ENCODE measurements at places on chromosomes 16 and 17. TPM values are rescaled to one million over a fixed set of nuclear protein-coding genes. Genes with fewer than 3 reads are reported as not detected.

GRCh38 chr16:68823401-68824135, 19.8 kb upstream of the TANGO6 start:
- no peak overlapping the region for H3K27ac ChIP-seq
- DNase-seq = no peak
- H3K4me1 ChIP-seq = no peaks in the 10 kb centered on the region
- H3K4me3 ChIP-seq = no peak overlapping the region
- no peaks in the 10 kb centered on the region for H3K27me3 ChIP-seq

DNA sequence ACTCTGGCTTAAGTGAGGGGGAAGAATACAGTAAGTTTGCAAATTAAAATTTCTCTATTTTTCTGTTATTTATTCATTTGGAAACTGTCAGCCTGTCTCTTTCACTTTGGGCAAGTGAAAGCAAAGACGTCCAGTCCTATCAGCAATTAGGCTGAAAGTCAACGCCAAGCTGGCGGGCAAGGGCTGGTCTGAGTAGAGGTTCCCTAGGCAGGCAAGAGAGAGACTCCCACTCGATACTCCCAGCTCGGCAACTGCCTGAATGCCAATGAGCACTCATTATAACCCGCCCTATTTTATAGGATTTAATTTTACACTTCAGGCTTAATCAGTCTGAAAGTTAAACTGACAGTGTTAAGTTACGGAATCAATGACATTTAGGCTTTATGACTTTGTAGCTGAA, 14.3 kb upstream of the SLC38A8 start:
- no peaks in the 10 kb centered on the region for H3K4me1 ChIP-seq
- H3K4me3 ChIP-seq = no peak overlapping the region
- H3K27ac ChIP-seq = no peak overlapping the region
- H3K36me3 ChIP-seq = peaks cover 57% of the 10 kb centered on the region
- no peak for DNase-seq
- H3K27me3 ChIP-seq = no peaks in the 10 kb centered on the region

DNA sequence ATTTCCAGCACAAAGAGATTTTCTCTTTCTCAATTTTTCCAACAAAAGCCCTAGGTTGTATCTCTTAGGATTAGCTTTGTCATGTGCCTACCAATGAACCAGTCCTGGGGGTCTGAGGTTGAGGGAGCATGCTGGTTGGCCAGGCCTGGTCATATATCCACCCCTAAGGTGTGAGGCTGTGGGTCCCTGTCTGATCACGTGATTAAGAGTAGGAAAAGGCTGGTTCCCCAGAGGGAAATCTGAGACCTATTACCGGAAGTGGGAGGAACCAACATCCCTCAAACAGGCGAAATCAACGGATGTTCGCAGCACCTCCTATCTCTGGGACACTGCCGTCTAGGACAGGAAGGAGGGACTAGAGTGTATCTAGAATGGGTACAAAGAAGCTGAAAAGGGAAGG, 185.7 kb upstream of the IRX5 start:
- H3K36me3 ChIP-seq = no peaks in the 10 kb centered on the region
- no peak for DNase-seq
- H3K27me3 ChIP-seq = peaks cover 42% of the 10 kb centered on the region

GRCh38 chr16:90072442-90073105, 4.6 kb downstream of the PRDM7 start:
- no peaks in the 10 kb centered on the region for H3K27me3 ChIP-seq
- no peak overlapping the region for H3K4me3 ChIP-seq
- no peak for DNase-seq
- H3K27ac ChIP-seq = no peak overlapping the region
- no peaks in the 10 kb centered on the region for H3K36me3 ChIP-seq

- peaks cover 5% of the 10 kb centered on the region for H3K4me1 ChIP-seq
- H3K36me3 ChIP-seq = no peaks in the 10 kb centered on the region
- H3K4me3 ChIP-seq = no peak overlapping the region
- no peaks in the 10 kb centered on the region for H3K27me3 ChIP-seq
Observed at GRCh38 chr17:72922219-72922618, 170.3 kb downstream of the SLC39A11 start.

- H3K27ac ChIP-seq = no peak overlapping the region
- peaks cover 6% of the 10 kb centered on the region for H3K36me3 ChIP-seq
- no peak for DNase-seq
- peaks cover 12% of the 10 kb centered on the region for H3K27me3 ChIP-seq
- no peak overlapping the region for H3K4me3 ChIP-seq
Observed at GRCh38 chr17:81003711-81004475, 12.3 kb downstream of the CHMP6 start.

DNA sequence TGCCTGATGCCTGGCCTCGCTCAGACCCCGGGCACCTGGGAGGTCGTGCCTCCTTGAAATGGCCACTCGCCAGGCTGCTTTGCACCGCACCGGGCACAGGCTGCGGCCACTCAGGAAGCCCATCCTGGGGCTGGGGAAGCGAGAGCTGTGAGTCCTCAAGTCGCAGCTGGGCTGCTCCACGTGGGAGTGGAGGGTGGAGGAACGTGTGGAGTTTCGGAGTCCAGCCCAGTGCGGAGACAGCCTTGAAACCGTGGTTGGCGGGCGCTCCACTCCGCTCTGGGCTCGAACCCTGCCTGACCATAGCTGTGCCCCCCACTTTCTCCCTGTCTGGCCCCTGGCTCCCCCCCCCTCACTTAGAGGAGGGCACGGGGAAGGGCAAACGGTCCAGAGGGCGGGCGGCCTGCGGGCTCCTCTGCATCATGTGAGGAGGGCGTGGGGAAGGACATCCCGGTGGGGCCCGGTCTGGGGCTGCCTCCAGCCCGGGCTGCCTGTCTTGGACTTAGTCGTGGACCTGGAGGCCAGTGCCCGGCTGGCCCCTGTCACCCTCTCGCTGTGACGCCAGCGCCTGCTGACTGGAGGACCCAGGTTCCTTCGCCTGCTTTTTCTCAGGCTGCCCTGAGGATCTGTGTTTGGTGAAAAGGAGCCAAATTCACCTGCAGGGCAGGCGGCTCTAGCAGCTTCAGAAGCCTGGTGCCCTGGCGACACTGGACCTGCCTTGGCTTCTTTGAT, 2.5 kb downstream of the UBE2I start:
- peak overlapping the region; percentile 100 for H3K27ac ChIP-seq
- H3K4me3 ChIP-seq = peak overlapping the region; percentile 98
- no peak for DNase-seq
- H3K27me3 ChIP-seq = no peaks in the 10 kb centered on the region
- H3K36me3 ChIP-seq = peaks cover 45% of the 10 kb centered on the region

DNA sequence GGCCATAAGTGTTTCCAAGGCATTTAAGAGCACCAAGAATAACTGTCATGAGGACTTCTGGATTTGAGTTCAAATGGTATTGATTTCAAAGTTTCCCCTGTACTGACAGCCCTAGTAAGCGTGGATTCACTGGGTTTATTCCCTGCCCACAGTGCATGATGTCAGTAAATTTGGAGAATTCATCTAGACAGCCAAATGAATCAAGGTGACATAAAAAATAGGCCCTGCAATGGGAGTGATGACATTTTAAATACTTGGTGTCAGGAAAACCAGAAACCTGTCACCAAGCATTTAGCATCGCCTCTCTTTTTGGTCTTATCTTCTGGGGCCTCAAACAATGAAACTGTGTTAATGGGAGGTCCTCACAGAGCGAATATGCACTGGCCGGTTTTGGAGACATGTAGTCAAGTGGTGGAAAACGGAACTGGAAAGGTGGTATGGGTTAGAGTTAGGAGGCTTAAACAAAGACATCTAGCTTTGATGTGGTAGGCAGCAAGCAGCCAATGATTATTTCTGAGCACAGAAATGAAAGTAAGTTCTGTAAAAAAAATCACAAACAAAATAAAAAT, 29.1 kb downstream of the COG4 start:
- DNase-seq = no peak
- H3K36me3 ChIP-seq = peaks cover 29% of the 10 kb centered on the region
- no peak overlapping the region for H3K27ac ChIP-seq
- H3K4me1 ChIP-seq = no peaks in the 10 kb centered on the region

DNA sequence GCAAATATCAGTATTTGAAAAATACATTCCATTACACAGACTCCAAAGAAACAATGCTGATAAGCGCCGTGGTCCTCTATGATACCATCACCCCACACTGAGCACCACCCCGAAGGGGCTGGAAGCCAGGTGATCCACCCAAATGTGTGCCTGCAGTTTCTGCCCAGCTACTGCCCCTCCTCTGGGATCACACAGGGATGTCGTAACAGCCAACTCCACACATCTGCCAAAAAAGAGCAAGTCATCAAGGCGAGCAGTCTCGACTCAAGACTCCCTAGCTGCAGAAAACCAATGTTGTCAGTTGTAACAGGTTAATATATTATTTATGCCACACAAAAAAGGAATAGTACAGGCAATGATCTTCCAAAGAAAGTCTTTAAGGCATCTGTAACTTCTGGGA, 21.0 kb downstream of the CYB5D2 start:
- peaks cover 13% of the 10 kb centered on the region for H3K4me1 ChIP-seq
- DNase-seq = no peak
- H3K27me3 ChIP-seq = no peaks in the 10 kb centered on the region
- H3K36me3 ChIP-seq = peaks cover 17% of the 10 kb centered on the region
- no peak overlapping the region for H3K4me3 ChIP-seq

- no peaks in the 10 kb centered on the region for H3K36me3 ChIP-seq
- H3K4me3 ChIP-seq = no peak overlapping the region
- H3K4me1 ChIP-seq = no peaks in the 10 kb centered on the region
- no peaks in the 10 kb centered on the region for H3K27me3 ChIP-seq
- DNase-seq = no peak
Observed at GRCh38 chr17:2179615-2180295, 123.8 kb downstream of the SMG6 start.

DNA sequence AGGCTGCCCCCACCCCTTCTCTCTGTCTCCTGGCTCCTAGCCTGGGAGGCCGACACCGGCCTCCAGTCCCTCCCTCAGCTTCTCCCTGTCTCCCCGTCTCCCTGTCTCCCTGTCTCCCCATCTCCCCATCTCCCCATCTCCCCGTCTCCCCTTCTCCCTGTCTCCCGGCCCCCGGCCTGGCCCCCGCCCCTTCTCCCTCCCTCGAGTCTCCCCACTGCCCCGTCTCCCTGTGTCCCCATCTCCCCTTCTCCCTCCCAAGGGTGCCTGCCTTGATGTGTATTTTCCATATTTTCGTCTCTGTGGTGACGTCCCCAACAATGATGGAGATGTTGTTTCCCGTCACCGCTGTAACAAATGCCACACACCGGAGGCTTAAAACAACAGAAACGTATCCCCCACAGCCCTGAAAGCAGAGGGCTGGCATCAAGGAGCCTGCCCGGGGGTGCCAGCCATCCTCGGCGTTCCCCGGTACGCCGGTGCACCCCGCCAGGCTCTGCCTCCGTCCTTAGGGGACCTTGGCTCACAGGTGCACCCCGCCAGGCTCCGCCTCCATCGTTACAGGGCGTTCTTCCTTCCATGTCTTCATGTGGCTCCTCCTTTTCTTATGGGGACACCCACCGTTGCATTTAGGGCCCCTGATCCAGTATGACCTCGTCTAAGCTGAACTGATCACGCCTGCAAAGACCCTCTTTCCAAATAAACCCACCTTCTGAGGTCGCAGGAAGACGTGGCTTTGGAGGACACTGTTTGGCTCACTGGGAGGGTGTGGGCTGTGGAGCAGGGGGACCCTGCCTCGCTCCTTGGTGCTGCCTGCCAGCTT, 151.6 kb downstream of the NPIPB11 start:
- no peaks in the 10 kb centered on the region for H3K4me1 ChIP-seq
- no peaks in the 10 kb centered on the region for H3K36me3 ChIP-seq
- no peak overlapping the region for H3K27ac ChIP-seq
- no peak overlapping the region for H3K4me3 ChIP-seq
- no peak for DNase-seq
- H3K27me3 ChIP-seq = no peaks in the 10 kb centered on the region

DNA sequence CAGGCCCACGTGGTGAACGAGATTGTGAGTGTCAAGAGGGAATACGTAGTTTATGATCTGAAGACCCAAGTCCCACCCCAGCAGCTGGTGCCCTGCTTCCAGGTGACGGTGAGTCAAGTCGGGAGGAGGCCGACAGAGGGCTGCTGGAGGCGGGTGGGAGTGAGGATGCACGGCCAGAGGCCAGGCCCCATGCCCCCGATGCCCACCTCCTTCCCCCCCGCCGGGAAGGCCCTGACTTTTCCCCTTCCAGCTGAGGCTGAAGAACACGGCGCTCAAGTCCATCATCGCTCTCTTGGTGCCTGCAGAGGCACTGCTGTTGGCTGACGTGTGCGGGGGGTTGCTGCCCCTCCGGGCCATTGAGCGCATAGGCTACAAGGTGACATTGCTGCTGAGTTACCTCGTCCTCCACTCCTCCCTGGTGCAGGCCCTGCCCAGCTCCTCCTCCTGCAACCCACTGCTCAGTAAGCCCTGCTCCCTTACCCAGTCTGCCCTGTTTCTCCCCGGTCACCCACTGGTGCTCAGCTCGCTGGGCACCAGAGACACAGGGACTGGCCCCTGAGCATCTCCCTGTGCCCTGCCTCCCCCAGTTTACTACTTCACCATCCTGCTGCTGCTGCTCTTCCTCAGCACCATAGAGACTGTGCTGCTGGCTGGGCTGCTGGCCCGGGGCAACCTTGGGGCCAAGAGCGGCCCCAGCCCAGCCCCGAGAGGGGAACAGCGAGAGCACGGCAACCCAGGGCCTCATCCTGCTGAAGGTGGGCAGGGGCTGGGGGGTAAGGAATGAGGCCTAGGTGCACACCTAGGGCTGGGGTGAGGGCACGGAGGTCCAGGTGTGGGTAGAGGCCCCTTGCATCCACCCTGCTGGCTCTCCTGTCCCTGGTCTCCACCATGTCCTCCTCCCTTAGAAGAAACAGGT, 2.6 kb downstream of the ZACN start:
- H3K27ac ChIP-seq = no peak overlapping the region
- peaks cover 23% of the 10 kb centered on the region for H3K36me3 ChIP-seq
- peaks cover 8% of the 10 kb centered on the region for H3K27me3 ChIP-seq
- H3K4me3 ChIP-seq = no peak overlapping the region
- no peak for DNase-seq

The TP53I13 gene
- total RNA-seq = 33.3 TPM

The MPV17L gene
- total RNA-seq = not detected

The PRAC2 gene
- total RNA-seq = not detected

The CCL16 gene
- total RNA-seq = not detected

Data from HCT116 (cell line).